ENCODE measurements at places on chromosomes 11 and 22. TPM values are rescaled to one million over a fixed set of nuclear protein-coding genes. Genes with fewer than 3 reads are reported as not detected.

Gene PRRG4
- total RNA-seq, result not detected

Gene DHCR7
- total RNA-seq, result 40.2 TPM

Gene GPR152
- total RNA-seq, result not detected

Gene ESAM
- total RNA-seq, result 0.16 TPM

Gene KCNQ1
- not detected for total RNA-seq

Gene TTC36
- total RNA-seq, result not detected
